ENCODE measurements at places on chromosomes 6 and 20.

- DNase-seq, result peak; percentile 43
Measured at GRCh38 chr6:97059473-97059872, 134.9 kb downstream of the KLHL32 start.

- DNase-seq, result peak; percentile 70
Measured at GRCh38 chr20:341682-342081, 5.2 kb upstream of the NRSN2 start.

DNA sequence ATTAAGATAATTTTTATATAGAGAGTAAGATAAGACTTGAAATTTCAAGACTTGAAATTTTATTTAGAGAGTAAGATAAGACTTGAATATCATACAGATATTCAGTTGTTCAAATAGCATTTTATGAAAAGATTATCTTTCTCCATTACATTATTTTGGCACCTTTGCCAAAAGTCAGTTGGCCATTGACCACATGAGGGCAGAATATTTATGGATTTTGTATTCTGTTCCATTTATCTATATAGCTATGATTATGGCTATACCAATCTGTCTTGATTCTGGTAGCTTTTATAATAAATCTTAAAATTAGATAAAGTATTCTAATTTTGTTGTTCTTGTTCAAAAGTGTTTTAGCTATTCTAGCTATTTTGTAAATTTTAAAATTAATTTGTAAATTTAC, 537.9 kb upstream of the GJE1 start:
- DNase-seq, result no peak

DNA sequence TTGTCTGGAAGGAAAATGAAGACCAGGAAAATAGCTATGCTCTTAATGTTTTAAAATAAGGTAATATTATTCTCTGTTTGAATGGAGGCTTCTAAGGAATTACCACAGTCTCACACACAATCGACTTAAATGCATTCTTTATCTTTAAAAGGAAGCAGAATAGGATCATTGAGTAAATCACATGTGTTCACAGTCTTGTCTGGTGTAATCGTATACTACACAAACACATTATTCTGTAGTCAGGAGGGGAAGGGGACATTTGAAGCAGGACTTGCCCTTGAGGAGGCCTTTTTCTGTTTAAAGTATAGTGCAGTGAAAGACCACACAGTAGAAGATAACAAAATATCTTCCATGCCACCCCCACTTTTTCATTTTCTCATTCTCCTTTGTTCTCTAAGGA, 20.6 kb upstream of the REV3L start:
- DNase-seq, result no peak

GRCh38 chr20:35290186-35290886, 1.9 kb downstream of the FAM83C start:
- DNase-seq, result no peak

GRCh38 chr6:109521080-109521479, 38.1 kb upstream of the ZBTB24 start:
- no peak for DNase-seq

Data from fibroblast of villous mesenchyme (primary cell).